ENCODE measurements at places on chromosomes 12 and 14.
A peak's percentile ranks its signal among the peaks of the same experiment; 100 is the strongest.

DNA sequence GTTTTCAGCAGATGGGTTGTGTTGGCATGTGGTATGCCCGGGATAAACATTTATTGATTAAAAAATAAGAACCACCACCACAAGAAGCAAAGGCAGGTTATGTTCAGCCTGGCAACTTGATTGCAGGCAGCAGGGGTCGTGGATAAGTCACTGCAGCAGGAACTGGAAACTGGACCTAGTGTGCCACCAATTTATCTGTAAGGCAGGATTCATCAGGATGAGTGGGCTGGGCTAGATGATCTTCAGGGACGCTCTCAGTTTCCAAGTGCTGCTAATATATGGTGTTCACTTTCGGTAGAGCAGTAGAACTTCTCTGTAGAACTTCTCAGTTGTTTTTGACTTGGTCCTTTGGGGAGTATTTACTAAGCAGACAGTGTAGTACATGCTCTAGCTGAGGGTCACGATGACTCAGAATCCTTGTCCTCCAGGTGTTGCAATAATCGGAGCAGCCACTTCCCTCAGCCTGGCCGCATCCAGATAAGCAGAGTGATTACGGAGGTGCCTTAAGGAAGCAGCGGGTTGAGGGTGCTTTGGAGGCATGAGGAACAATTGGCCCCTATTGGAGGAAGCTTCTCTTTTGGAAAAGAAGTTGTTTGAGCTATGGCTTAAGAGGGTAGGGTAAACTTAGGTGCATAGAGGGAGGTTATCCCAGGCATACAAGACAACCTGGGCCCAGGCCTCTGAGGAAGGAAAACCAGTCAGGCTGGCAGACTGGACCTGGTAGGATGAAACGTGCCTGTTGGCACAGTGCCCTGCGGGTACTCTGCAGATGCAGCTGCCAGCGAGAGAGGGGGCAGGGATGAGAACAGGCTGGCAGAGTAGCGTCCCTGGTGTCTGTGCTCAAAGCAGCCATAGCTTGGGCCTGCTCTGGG is 104.0 kb downstream of the GPR135 start:
- no peak for DNase-seq

DNA sequence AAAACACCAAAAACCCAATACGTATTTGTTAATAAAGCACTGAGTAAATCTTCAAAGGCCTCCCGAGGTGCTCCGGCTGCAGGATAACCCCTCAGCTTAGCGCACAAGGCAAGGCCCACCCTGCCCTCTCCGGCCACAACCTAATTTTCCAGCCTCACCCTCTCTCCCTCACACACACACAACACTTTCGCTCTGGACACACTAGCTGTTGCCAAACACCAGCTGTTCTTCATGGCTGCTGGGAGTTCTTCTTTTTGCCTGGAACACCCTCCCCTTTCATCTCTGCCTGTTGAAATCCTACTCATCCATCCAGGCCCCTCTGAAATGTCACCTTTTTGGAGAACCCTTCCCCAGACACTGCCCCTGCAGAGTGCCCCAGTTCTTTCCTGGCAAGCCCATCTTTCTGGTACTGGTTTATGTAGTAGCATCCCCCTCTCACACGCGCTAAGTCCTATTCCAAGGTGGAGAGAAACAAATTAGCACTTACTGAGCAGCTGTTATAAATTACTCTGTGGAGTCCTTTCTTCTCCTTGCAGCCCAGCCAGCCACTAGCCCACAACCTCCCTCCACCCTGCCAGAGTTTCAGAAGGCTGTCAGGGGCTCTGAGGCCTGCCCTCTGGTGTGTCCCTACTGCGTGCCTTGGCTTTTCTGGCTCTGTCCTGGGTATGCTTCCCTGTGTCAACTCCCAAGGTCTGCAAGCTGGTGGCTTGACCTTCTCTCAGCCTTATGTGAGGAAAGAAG is 805 bp upstream of the CRACR2A start:
- DNase-seq, result no peak

GRCh38 chr14:55514819-55515490 is 65.1 kb upstream of the KTN1 start:
- DNase-seq, result no peak

DNA sequence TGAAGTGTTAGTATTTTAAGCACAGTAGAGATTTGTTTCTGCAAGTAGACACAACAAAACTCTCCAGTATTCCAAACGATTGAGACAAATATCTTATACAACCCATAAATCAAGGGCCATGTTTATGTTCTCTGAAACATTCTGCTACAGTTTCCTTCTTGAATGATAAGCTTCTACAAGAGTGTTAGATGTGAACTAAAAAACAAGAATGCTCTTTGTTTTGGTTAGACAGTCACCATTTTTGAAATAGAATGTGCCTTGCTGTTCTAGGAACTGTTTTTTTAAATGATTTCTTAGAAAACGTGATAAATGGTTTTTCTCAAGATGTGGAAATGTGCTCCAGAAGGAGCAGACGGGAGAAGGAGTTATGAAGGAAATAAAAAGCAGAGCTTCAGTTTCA is 1656.3 kb upstream of the FLRT2 start:
- DNase-seq, result no peak

DNA sequence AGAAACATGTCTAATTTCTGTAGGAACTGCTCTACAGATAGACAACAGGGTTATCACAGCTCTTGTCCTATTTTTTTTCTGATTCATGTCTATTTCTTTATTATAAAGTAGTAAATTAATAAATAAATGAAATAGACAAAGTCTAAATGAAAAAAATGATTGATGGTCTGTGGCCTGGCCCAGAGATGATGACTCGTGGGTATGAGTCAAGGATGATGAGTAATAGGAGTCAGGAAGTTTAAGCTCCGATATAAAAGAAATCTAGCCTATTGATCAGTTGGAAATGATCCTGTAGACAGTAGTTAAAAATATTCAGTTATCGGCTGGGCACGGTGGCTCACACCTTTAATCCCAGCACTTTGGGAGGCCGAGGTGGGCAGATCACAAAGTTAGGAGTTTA is 90.6 kb upstream of the RTL1 start:
- DNase-seq, result no peak

GRCh38 chr14:100383727-100384158 is 60.6 kb downstream of the SLC25A47 start:
- DNase-seq, result peak; percentile 71

GRCh38 chr12:111194703-111195051 is 174.2 kb downstream of the PHETA1 start:
- no peak for DNase-seq

- no peak for DNase-seq
Observed at GRCh38 chr14:101072531-101072930, 169.0 kb upstream of the RTL1 start.

DNA sequence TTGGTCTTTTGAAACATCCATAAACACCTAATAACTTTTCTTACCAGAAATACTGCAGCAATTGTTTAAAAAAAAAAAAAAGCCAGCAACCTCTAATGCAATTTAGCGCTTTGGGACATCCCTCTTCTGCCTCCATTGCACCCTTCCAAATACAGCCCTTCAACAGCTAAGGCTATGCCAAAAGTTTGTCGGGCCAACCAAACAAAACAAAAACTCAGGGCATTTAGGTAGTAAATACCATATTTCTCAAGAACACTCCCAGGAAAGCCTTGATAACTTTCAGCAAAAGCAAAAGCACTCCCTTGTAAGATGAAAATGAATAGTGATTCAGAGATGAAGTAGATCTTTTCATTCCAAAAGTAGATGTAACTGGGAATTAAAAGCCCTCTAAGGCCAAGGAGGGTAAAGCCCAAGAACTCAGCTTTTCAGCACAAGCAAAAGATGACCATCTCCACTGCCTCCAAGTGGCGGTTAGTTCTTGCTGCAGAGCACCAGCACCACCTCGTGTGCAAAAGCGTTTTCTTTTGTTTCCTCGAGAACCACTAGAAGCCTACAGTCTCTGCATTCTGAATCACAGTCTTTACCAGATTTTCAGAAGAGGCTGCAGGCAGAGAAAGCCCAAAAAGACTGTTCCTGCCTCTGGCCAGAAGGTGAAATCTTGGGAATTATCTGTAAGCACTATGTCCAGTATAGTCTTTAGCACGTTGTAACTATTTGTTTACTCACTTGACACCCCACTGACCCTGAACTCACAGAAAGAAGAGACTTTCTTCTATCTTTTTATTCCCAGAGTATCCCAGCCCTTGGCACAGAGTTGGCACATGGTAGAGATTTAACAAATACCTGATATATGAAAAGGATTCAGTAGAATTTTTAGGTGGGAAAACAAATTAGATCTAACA is 53.1 kb downstream of the SIX6 start:
- DNase-seq, result no peak

- DNase-seq, result no peak
Observed at GRCh38 chr12:24206621-24207020, 257.2 kb upstream of the SOX5 start.

DNA sequence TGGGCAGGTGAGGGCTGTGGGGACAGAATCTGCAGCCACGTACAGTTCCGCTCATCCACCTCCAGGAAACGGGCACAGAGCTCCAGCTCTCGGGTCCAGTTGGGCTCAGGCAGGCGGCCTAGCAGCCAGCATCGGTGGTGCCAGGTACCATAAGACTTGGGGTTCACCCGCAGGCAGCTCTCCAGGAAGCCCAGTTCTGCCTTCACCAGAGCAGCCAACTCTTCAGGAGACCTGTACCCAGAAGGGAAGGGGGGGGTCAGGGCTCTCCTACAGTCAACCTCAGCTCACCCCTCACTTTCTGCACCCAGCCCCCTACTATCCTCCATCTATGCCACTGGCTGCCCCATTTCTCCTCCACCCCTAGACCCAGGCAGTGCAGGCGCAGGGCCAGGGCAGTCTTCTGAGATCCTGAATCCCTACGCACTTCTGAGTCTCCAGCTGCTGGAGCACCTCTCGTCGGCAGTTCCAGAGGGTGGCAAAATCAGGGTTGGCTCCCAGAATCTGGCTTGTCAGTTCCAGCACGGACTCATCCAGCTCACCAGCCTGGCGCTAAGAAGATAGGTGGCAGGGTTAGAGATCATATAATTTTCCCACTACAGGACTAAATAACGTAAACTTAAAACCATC is 1.4 kb downstream of the RABGGTA start:
- DNase-seq, result no peak
